ENCODE measurements at places on chromosomes 1 and 21.
A peak's percentile ranks its signal among the peaks of the same experiment; 100 is the strongest.

- DNase-seq, result no peak
Observed at GRCh38 chr21:26451081-26451740, 121.9 kb downstream of the CYYR1 start.

DNA sequence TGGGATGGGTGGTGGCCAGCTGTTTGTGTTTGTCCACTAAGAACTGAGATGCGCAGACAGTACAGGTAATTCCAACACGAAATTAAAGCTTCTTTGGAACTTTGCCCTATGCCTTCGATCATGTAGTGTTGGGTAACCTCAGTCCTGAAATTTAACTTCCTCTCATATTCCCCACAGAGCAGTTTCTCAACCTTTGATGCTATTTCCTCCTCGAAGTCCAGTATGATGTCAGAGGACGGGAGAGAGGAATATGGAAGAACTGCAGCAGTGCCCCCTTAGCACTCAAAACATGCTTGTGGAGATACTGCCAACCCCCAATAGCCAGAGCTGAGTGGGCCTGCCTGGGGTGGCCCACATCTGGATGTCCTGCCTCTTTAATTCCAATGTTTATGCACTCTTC, 3.6 kb downstream of the LPAR3 start:
- no peak for DNase-seq

- DNase-seq, result no peak
Observed at GRCh38 chr21:39984286-39984991, 117.2 kb downstream of the PCP4 start.

DNA sequence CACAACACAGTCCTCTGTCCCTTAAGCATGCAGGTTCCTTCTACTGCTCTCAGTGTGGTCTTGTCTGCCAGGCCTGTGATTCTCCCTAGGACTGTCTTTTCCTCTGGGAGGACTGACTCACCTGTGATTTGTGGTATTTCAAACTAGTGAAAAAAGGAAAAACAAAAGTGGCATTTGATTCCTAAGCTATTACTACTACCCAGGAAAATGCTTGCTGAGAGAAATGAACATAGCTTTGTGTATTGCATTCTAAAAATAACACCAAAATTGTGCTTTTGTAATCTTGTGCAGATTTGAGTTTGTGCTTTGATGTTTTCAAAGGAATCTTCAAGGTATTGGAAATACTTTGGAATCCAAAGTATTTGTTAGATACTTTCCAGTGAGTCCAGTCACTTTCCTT, 57.0 kb downstream of the GPR161 start:
- DNase-seq, result no peak

DNA sequence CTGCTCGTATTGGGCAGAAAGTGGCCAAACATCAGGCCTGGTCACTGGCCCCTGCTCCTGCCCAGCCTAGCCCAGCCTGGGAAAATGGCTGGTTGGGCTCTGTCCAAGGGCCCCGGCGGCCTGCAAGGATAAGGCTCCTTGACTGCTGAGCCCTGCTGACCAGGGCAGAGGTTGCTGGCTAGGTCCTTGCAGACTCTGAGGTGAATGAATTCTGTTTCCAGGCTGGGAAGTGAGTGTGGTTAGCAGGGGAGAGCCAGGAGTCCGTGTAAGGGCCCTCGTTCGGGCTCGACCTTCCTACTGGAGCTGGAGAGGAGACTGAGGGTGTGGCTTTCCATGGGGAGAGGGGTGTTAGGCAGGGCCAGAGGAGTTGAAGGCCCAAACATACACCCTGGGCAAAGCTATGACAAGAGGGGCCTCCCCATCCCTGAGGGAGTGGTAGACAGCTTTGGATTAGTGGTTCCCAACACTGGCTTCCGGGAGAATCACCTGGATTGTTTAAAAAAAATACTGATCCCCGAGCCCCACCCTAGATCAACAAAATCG, 20.6 kb downstream of the CSF1 start:
- DNase-seq, result peak; percentile 48

DNA sequence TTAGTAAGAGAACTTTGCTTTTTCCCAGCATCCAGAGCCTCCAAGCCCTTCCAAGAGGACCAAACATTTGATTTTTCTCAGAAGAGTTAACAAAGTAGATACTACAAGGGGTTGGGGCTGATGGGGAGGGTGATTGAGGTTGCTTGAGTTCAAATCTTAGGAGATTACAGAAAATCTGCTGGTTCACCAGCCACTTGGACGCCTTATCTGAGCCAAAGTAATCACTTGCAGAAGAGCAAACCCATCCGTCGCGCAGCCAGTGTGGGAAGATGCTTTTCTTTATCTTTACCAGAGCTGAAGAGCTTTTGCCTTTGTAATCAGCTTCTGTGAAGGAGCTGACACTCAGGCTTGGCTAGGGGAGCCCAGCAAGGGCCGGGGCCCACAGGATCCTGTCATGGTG, 91.9 kb upstream of the CTTNBP2NL start:
- DNase-seq, result no peak

GRCh38 chr21:16116798-16117197, 387.0 kb downstream of the USP25 start:
- no peak for DNase-seq

DNA sequence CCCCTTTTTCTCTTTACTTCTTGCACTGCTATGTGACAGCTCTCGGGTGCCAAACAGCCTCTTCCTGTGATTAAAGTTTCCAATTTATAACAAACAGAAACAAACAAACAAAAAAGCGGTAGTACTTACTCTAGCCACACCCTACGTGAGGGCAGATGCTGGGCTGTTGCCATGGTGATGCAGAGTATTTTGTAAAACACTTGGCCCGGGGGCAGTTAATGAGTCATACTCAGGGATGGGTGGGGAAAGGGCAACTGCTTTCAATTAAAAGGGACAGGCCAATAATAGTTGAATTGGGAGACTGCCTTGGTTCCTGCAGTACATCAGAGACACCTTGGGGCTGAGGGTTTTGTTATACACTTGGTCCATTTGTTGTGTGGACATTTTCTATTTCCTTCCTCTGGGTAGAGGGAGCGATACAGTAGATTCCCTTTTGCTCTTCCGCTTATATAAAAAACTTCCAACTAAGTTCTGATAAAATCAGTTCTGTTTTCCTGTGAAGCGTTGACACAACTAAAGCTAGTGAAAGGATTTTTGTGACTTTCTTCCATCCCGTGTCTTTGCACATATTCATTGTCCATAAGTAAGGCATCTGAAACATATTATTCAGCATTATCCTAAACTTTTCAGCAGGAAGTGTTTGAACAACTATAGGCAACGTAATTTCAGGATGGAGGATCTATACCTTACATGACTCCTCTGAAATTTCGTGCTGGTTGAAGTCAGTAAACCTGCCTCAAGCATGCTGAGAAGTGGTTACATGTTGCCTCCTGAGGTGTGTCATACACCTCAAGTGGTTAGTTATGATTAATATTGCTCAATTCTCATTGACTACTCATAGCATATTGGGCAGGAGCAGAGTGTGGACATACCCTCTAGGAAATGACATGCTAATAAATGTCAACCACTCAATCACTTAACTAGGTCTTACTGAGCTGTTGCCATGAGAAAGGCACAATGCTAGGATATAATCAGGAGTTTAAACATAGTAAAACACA, 36.7 kb upstream of the THEM4 start:
- DNase-seq, result no peak

DNA sequence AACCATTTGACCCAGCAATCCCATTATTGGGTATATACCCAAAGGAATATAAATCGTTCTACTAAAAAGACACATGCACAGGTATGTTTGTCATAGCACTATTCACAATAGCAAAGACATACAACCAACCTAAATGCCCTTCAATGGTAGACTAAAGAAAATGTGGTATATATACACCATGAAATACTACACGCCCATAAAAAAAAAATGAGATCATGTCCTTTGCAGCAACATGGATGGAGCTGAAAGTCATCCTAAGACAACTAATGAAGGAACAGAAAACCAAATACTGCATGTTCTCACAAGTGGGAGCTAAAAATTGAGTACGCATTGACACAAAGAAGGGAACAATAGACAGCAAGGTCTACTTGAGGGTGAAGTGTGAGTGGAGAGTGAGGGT, 72.0 kb downstream of the EIF4G3 start:
- no peak for DNase-seq

DNA sequence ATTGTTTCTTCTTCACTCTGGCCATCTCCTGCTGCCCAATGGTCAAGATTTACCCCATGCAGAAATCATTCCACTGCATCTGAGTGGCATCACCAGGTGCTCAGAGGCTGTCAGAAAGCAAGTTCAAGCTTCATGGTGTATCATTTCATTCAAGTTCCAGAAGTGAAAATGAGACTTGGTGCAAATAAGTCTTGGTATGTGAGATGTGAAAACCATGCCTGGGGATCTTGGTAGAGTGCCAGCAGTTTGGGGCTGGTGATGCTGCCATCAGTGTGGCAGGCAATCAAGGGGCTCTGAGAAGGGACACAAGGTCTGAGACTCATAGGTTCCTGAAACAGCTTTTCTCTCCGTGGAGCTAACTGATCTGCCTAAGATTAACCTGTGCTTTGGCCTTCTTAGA, 52.0 kb downstream of the CD2 start:
- DNase-seq, result no peak

GRCh38 chr1:226100436-226101391, 38.2 kb downstream of the H3-3A start:
- no peak for DNase-seq

GRCh38 chr1:155226188-155226909, 17.9 kb downstream of the MTX1 start:
- DNase-seq, result peak; percentile 71

DNA sequence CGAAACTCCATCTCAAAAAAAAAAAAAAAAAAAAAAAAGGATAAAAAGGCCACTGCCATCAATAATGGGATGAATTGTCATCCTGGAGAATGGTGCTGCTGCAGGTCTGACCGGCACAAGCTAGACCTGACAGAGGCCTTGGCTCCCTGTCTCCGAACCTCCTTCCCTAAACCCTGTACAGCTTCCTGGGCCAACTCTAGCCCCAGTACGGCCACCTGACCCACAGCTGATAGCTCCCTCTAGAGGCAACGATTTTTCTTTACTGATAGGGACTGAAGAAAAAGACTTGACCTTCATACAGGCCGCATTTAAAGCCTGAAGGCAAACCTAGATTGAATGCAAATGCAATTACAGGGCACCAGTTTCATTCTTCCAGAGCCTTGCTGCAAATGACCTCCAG, 30.7 kb downstream of the NOL9 start:
- no peak for DNase-seq

- no peak for DNase-seq
Observed at GRCh38 chr21:38359835-38360234, 103.0 kb downstream of the KCNJ15 start.

DNA sequence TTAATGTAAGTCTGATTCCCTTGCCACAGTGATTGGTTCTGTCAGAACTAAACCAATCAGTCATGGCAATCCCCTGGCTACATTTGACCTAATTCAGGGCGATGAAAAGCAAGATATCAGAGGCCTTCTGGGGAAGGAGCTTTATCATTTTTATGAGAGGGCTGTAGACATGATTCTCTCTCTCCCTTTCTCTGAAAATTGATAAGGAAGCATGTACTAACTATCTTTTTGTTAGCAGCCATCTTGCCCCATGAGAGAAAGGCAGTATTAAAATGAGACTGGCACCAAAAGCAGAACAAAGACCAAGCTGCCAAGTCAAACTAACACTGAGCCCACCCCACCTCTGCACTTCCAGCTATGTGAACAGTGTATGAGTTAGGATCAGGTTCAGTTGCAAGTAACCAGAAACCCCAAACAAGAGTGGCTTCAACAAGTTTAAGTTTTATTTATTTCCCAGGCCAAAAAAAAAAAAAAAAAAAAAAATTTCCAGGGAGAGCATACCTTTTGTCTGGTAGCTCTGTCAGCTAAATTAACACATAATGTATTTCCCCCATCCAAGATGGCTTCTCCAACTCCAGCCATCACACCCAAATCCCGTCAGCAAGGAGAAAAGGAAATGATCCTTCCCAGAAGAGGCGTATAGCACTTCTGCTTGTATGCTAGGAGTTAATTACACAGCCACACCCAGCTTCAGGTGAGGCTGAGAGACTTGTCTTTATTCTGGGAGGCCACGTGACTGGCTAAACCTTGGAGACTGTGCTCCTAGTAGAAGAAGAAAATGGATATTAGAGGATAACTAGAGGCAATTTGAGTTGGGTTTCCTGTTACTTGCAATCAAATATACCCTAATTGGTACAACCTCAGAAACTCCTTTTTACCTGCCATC, 105.8 kb upstream of the RALGPS2 start:
- no peak for DNase-seq

- DNase-seq, result no peak
Observed at GRCh38 chr1:78996791-78997190, 9.7 kb downstream of the ADGRL4 start.

DNA sequence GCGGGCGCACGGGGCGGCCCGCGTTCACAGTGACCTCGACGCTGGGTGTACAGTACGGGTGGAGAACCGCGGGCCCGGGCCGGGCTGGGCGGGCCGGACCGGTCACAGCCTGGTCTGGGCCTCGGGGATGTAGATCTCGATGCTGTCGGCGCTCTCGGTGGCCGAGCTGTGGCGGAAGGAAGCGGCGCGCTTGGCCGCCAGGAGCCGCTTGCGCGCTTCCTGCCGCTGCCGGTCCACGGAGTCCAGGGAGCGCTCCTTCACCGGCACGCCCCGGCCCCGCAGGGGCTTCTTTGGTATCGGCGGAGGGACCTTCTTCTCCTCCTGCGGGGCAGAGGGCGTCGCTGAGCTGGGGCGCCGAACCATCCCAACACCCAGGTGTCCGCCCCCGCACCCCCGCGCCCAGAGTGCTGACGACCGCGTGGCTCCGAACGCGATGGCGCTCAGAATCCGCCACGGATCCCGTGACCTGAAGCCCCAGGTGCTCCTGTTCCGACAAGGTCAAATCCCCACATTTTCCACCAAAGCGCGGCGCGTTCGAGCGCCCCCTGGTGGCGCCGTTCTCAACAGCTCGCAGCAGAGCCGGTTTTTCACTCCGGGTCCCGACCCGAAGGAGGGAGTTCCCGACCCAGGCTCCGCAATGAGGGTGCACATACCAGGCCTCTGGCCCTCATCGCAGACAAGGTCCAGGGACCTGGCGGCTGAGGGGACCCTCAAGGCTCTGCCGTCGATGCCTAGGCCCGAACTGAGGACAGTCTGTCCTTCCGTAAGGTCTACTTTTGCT, 6.6 kb upstream of the SMIM12 start:
- peak; percentile 52 for DNase-seq

- DNase-seq, result peak; percentile 72
Observed at GRCh38 chr1:182389619-182390047, 2.0 kb downstream of the GLUL start.

DNA sequence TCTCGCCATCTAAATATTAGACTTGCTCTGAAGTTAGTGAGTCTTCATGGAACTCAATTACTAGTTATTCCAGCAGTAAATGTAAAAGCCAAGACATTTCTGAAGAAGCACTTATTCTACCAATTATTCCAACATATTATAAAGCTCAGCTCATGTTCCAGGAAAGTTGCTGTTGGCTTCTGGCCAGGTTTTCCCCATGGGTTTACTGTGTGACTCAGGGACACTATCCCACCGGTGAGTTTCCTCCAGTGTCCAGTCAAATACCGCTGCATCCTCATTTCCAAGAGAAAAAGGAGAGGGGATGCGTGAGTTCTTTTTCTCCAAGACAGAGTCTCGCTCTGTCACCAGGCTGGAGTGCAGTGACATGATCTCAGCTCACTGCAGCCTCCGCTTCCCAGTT, 9.2 kb upstream of the HHIPL2 start:
- DNase-seq, result no peak

Data from globus pallidus (tissue), 1 donor.